ENCODE measurements at places on chromosomes 7 and 10. TPM values are rescaled to one million over a fixed set of nuclear protein-coding genes. Genes with fewer than 3 reads are reported as not detected.
A peak's percentile ranks its signal among the peaks of the same experiment; 100 is the strongest.

GRCh38 chr10:42959833-42960232 is 117.0 kb upstream of the RET start:
- DNase-seq: no peak

DNA sequence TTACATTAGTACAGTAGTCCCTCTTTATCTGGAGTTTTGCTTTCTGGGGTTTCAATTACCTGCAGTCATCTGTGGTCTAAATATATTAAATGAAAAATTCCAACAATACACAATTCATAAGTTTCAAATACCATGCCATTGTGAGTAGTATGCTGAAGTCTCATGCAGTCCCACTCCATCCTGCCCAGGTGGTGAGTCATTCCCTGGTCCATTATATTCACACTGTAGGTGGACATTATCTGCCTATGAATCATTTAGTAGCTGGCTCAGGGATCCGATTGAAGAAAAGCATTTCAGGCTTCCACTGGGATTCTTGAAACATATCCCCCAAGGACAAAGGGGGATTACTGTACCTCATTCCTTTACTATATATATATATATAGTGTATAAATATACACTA is 298.2 kb upstream of the GALNT17 start:
- no peak for DNase-seq

GRCh38 chr10:122301055-122301810 is 30.1 kb downstream of the BTBD16 start:
- no peak for DNase-seq

COL13A1 gene
- 1.4 TPM for total RNA-seq

- no peak for DNase-seq
Observed at GRCh38 chr10:106959521-106959920, 205.0 kb downstream of the SORCS1 start.

GLI3 gene
- 8.2 TPM for total RNA-seq

DNA sequence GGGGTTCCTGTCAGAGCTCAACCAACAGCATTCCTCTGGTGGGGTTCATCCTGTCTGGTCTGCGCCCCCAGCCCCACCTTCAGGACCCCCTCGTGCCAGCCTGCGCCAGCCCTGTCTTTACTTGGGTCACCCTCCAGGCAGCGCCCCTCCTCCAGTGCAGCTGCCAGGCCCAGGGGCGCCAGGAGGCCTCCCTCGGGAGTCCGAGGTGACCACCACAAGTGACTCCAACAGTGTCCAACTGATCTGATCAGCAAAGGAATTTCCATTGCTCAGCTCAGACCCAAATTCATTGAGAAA is 10.6 kb downstream of the WDR86 start:
- no peak for DNase-seq

DNA sequence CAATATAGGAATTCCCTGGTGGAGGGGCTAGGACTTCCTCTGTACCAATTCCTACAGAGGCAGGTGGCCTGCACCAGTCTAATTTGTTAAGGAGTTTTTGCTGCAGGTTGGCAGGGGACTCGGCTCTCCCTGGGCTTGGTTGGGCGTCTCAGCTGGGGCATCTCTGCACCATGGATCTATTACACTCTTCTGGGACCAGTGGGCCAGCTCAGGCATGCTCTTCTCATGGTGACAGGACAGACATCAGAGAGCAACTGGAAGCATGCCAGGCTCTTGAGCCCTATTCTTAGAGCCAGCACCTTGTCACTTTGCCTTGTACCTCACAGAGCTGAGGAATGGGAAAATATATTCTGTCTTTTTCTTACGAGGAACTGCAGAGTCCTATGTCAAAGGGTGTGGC is 74.6 kb downstream of the SH2D4B start:
- no peak for DNase-seq

- DNase-seq: no peak
Observed at GRCh38 chr10:75448166-75448565, 16.7 kb downstream of the LRMDA start.

DNA sequence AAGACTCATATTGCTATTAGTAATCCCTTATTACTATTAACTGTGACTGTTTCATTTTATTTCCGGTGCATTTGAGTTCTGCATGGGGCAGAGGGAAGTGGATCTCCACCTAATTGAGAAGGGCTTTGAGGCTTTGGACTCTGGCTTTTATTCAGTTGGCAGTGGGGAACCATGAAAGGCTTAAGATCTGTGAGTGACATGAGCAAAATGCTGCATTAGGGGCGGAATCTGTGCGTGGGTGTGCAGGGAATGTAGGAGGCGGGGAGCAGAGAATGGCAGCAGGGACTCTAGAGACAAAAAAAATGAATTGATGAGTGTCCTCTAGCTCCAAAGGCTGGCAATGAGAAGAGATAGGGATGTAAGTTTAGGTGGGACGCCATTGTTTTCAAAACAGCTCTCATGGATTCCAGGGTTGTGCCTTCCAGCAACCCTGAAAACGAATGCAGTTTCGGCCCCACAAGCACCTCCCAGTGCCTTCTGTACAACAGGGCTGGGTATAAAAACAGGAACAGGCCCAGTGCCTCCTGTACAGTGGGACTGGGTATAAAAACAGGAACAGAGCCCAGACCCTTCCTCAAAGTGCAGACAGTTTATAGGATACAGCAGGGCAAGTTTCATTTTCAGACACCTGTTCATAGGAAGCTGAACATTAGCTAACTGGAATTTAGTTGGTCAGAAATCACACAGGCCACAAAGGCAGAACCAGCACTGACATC is 663.3 kb upstream of the FOXK1 start:
- no peak for DNase-seq

NUDT1 gene
- 8.1 TPM for total RNA-seq

GRCh38 chr7:3083350-3083749 is 39.7 kb upstream of the CARD11 start:
- no peak for DNase-seq

- DNase-seq: peak; percentile 59
Observed at GRCh38 chr7:150406567-150407421, 27.7 kb downstream of the ZNF775 start.

GRCh38 chr7:143901332-143901667 is 676 bp downstream of the TCAF1 start:
- no peak for DNase-seq

- DNase-seq: no peak
Observed at GRCh38 chr10:117790179-117790578, 247.6 kb downstream of the EMX2 start.

GRCh38 chr10:110717781-110718589 is 73.8 kb downstream of the RBM20 start:
- no peak for DNase-seq

DNA sequence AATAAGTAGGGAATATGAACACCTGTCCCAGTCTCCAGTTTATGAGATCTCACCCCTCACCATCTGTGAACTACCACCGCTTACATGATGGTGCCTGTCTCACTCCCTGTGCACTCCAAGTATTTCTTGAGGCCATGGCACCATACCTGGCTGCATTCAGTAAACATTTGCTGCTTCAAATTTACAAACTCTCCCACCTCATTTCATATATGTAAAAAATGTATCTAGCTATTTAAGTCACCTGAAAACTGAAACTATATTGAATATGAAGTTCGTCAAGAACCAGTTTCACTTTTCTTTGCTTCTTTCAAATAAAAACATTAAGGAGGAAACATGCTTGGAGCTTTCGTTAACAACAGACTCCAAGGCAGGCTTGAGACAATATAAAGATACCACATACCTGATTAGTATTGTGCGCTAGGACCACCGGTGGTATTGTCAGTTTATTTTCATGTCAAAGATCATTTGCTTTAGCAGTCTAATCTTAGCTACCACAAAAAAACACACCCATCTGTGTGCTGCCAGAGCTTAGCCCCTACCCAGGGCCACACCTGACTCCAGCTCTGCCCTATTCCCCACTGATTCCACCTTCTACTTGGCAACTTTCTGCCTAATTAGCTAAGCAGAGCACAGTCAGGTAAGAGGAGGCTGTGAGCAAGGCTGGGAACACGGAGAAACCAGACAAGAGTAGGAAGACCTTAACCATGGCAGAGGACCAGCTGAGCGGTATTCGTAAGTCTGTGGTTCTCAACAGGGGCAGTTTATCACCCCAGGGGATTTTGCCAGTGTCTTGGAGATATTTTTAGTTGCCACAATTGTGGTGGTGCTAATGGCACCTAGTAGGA is 92.0 kb downstream of the ZFAND4 start:
- no peak for DNase-seq

DNA sequence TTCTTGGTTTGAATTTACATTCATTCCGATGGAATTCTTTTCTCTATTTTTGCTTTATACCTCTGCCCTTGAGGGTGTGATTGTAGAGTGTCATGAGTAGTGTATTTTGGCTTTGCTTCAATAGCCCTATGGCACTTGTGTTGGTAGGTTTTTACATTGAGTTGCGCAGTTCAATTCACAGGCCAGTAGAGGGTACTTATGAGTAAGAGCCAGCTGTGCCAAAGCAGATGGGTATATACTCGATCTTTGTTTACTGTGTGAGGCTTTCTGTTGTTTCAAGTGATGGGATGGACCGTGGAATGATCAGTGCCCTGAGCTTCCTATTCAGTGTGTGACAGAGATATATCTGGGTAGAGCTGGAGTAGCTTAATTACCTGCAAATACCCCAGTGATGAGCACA is 4.3 kb upstream of the AKR1C3 start:
- no peak for DNase-seq

DNA sequence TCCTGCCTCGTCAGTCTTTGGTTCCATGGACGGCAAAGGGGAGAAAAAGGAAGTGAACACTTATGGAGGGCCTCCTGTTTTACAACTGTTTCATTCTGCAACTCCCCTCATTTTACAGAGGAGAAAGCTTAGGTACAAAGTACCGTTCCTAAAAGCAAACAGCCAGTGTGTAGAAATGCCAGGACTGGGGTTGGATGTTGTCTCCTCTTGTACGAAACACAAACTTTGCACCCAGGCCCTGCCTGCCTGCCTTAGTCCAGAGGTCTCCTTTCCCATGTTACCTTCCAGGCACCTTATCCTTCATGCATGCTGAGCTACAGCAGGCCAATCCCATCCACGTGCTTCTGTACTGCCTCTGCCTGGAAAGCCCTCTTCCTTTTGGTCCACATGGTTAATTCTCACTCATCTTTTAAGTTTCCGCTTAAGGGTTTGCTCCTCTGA is 86.0 kb downstream of the ICA1 start:
- DNase-seq: no peak

DNA sequence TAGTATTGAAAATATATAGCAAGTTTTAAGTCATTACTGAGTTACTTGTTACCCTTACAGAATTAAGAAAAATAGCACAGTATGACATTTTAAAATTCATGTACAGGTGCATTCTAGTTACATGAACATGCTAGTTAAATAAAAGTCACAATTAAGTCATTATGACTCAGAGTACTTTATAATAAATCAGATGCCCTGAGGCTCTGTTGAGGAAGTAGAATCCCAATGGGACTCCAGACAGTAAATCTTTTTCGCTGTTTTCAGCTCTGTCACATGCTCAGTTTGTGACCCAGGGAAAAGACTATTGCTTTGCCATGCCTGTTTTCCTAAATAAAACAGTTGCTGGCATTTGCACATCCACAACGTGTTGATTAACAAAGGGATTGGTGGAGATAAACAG is 21.0 kb downstream of the NUDT13 start:
- no peak for DNase-seq

- DNase-seq: no peak
Observed at GRCh38 chr7:135650831-135651573, 11.3 kb upstream of the STMP1 start.

DNA sequence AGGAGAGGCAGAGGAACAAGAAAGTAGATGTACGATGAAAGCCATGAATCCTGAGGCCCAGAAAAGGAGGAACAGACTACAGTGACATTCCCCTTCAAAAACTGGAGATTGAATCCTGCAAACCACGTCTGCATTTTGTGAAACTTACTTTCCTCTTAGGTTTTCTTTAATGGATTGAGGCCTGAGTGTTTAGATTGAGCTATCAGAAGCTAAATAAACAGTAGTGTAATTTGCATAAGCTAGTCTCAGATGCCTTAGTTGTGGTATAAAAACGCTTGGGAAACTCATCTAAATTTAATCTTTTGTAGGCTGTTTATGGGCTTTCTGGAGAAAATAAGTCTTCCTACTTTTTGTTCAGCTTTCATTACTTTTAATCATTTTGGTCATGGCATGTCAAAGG is 94.8 kb upstream of the HDAC9 start:
- DNase-seq: no peak

All from left colon (tissue), 2 donors.